NCI-H1930 (cell line): ENCODE measurements at places on chromosomes 4 and X.

- no peak for DNase-seq
Observed at GRCh38 chr4:14965071-14965470, 37.2 kb upstream of the CPEB2 start.

- no peak for DNase-seq
Observed at GRCh38 chr4:153010146-153010545, 74.0 kb downstream of the FHDC1 start.

DNA sequence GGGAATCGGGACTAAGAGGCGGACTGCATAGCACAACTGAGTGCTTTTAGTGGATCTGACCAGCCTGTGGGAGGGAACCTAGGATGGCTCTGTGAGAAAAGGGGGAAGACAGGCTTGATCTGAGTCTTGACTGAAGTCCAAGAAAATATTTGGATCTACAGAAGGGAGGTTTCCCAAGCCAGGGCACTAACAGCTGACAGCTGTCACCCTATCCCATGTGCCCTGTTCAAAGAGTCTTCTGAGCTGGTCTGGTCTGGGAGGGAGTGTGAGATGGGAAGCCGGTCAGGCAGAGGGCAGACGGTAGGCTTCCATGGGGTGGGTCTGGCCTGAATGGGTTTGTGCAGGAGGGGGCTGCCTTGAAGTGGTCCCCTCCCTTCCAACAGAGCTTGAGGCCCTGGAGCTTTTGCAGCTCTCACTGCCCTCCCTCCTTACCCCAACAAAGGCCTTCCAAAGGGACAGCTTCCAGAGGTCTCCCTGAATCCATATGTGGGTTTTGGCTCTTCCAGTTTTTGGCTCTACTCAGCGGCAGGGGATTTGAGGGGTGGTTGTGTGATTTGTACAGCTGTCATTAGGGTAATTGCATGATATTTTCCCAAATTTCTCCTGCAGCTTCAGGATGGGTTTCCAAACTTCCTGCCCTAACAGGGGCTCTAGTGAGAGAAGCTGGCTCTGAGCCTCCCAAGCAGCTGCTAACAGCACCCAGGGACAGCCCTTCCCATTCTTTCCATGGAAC is 643.7 kb downstream of the BCOR start:
- DNase-seq, result no peak

DNA sequence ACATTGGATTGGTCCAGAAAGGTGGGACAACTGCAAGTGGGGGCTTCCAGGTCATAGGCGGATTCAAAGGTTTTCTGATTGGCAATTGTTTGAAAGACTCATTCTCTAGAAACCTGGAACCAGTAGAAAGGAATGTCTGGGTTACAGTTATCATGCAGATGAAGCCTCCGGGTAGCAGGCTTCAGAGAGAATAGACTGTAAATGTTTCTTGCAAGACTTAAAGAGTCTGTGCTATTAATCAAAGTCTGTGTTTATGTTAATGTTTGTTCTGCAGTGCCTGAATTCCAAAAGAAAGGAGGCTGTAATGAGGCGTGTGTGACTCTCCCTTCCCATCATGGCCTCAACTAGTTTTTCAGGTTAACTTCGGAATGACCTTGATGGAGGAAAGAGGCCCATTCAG is 43.9 kb upstream of the GC start:
- no peak for DNase-seq

GRCh38 chr4:142077048-142077447 is 440.7 kb downstream of the IL15 start:
- DNase-seq, result no peak

DNA sequence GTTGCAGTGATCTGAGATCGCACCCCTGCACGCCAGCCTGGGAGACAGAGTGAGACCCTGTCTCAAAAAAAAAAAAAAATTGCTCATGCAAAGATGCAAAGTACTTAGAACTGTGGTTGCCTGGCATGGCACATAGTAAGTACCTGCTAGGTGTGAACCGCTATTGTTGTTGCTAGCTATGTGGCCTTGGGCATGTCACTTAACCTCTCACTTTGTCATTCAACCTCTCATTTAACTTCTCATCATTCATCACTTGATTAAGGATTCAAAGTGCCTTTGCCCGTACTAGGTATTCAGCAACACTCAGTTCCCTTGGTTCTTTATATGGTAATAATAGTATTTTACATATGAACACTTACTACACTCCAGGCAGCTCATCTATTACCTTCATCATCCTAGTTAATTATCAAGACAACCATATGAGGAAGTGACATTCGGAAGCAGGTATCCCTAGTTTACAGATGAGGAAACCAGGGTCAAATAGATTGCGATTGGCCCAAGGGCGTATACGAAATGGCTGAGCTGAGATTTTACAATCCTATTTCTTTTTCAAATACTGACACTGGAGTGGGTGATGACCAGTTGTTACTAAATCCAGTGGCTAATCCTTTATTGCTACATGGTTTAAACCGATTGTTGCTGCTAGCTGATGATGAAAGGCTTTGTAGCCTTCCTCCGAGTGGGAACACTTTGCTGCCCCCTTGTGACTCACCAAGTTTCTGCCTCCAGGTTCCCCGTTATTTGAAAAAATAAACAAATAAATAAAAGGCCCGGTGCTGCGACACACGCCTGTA is 28.8 kb upstream of the SOWAHD start:
- DNase-seq, result no peak

DNA sequence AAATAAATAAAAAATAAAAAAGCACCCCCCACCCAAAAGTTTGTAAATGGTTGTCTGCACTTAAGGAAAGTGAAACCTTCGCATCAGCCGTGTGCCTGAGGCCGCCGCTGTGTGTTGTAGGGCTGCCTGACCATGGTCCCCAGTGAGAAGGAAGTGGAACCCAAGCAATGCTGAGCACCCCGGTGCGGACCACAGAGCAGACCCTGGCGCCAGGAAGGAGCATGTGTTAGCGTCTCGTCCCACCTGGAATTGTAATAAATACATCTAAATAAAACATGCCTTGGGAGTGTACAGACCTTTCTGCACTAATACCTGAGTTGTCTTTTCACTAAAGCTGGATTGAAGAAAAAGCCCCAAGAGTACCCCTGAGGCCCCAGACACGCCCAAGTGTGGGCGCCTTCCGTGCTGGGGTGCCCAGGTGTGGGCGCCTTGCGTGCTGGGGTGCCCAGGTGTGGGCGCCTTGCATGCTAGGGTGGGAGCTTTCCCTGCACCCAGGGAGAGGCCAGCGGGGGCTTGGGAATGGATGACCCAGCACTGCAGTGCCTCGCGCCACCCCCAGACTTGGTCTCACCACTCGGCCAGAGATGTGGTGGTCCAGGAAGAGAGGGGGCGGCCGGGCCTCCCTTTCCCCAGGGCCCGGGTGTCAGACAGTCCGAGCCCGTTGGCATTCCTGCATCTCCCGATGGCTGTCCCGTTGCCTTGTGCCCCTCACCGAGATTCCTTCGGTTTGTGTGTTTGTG is 33.7 kb downstream of the HTT-AS start:
- DNase-seq, result no peak

- DNase-seq, result no peak
Observed at GRCh38 chr4:87005690-87006425, 71.0 kb downstream of the AFF1 start.

DNA sequence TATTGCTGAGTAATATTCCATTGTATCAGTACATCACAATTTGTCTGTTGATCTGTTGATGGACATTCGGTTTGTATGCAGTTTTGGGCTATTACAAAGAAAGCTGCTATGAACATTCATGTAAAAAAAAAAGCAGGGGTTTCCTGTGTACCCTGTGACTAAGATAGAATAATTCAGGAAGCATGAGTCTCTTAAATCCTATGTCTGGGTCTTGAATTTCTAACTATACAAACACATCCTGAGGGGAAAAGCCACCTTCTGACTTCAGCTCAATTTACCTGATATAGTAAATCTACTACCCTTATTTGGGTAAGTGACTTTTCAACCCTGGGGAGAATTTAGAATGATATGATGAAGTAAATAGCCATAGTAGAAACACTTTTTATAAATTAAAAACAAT is 94.6 kb upstream of the FUNDC1 start:
- no peak for DNase-seq

DNA sequence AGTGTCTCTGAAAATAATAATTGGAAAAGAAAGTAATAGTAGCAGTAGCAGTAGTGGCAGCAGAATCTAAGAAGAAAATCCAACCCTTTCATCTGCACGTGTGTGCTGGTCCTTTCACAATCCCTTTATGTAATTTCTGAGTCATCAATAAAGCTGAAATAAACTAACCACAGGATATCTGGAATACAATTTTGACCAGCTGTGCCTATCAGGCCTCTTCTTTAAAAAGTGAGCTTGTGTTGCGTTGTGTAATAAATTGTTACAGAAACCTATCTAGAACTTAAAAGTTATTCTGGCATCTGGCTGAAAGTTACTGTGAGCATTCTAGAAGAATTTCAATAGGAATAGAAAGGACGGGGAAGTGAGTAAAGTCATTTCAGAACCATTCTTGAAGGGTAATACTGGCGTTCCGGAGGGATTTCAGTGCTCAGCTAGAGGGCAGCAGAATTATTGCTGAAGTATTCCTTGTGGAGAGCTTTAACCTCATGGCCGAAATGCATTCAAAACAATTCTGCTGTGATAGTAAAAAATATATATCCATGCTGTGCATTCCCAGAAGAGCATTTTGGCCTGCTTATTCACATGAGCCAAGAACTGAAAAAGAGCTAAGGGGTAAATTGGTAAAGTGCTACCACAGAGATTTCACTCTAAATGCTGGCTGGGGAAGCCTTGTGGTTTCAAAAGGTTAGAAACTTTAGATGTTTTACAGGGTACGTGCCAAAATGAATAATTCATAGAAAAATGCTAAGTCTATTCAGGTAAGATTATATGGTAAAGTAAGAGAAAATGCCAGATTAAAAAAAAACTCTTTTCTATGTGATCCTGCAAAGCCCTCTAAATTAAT is 260.6 kb downstream of the NKX6-1 start:
- no peak for DNase-seq

- DNase-seq, result no peak
Observed at GRCh38 chr4:88879991-88880390, 177.0 kb downstream of the FAM13A start.

GRCh38 chr4:76954489-76954888 is 4.9 kb downstream of the SEPTIN11 start:
- no peak for DNase-seq

- no peak for DNase-seq
Observed at GRCh38 chrX:71814123-71814912, 51.2 kb downstream of the CXorf49B start.

DNA sequence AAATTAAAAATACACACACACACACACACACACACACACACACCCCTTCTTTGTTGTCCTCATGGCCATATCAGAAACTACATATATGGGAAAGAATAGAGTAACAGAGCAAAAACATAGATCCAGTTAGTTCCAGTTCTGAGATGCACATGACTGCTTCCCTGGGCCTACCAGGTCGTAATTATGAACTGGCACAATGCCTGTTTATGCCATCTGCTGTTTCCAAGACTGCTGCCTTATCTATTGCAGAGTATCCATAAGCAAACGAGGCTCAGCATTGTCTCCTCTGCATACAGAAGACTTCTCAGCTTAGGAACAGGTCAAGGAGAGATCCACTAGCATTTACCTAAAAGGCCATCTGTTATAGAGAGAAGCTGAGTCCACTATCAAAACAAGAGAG is 789.0 kb downstream of the TECRL start:
- peak; percentile 23 for DNase-seq

GRCh38 chrX:130179579-130180215 is 7.9 kb downstream of the RAB33A start:
- no peak for DNase-seq

DNA sequence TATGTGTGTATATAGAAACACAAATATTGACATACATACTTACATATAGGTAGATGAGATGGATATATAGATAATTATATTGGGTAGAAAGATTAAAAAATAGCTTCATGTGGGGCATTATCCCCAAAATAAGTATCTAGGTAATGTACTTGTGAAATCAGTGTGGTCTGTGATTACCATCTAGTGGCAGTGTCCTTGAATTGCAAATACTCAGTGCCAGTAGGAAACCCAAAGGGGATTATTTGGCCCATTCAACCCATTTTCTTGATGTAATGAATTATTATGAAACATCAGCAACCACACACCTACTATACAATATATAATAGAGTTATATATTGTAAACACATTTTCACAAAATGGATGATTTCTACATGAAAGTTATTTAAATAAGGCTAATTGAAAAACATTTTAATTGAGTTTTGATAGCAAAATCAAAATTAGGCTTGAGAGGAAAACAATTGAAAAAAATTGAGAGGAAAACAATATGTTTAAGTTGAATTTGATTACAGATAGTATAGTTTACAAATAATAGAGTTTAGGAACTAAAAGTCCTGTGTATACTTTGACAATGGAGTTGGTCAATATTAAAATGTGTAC is 389.4 kb downstream of the GALNTL6 start:
- peak; percentile 18 for DNase-seq

- no peak for DNase-seq
Observed at GRCh38 chr4:74016068-74016467, 17.6 kb upstream of the CXCL5 start.

- DNase-seq, result no peak
Observed at GRCh38 chr4:113610537-113610936, 151.0 kb downstream of the CAMK2D start.

GRCh38 chr4:102322736-102323135 is 22.5 kb downstream of the SLC39A8 start:
- DNase-seq, result no peak

- no peak for DNase-seq
Observed at GRCh38 chr4:185837415-185838103, 25.6 kb upstream of the SORBS2 start.

- no peak for DNase-seq
Observed at GRCh38 chr4:2253160-2254084, 8.5 kb downstream of the MXD4 start.

- no peak for DNase-seq
Observed at GRCh38 chr4:77958897-77959296, 96.3 kb downstream of the MRPL1 start.

- DNase-seq, result no peak
Observed at GRCh38 chr4:99645638-99646037, 12.0 kb downstream of the C4orf54 start.

DNA sequence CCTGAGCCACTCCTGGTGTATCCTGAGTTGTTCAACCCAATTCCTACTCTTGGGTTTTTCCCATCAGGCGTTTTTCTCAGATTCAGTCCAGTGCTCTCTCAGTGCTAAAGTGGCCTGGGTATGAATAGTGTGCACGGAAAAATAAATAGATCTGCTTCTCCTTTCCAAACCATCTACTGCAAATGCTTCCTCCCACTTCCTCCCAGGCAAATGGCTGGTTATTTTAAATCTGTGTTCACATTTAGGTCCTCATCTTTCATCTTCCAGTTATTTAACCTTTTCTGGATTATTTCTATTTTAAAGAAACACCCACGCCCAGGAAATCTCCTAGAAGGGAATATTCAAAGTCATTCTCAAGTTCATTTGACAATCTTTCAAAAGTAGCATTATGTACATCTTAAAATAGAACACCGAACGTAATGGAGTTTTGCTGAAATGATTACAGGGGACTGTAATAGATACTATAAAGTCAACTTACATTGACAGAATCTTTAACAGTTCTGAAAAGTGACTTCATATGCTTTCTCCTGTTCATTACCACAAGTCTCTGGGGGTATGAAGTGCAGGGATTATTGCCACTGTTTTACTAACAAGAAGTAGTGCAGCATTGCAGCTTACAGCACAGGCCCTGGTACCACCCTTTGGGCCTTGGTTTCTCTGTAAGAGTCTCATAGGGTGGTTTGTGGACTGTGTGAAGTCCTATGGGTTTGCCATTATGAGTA is 66.3 kb downstream of the MED28 start:
- no peak for DNase-seq
